B cell (primary cell): ENCODE measurements at places on chromosomes 16 and 17. TPM values are rescaled to one million over a fixed set of nuclear protein-coding genes. Genes with fewer than 3 reads are reported as not detected.

GRCh38 chr17:49316258-49316570, 45.8 kb downstream of the ZNF652 start:
- no peak for DNase-seq

HSBP1 gene
- 39.6 and 45.4 TPM in 2 replicates for total RNA-seq

GRCh38 chr17:81091774-81092517, 57.0 kb downstream of the BAIAP2 start:
- no peak for DNase-seq

DNA sequence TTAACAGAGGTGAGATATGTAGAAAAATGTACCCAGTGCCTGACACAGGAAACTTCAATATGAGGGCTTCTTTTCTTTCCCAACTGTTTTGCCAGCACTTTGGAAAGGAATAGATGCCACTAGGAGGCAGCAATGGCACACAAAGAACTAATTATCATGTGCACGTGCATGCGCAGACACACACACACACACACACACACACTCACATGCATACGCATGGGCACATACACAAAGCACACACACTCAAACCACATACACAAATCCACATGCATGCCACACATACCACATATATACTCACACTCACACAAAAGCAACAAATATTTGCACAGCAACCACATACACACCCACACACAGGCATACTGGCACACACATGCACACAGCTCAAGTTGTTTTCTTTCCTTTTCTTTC, 8.8 kb upstream of the CEP112 start:
- peak; percentile 44 for DNase-seq

NPIPA5 gene
- 1.2 TPM in 1 of 2 replicates, not detected in the other for total RNA-seq

GRCh38 chr16:84498859-84499620, 5.4 kb downstream of the MEAK7 start:
- DNase-seq = no peak

DNA sequence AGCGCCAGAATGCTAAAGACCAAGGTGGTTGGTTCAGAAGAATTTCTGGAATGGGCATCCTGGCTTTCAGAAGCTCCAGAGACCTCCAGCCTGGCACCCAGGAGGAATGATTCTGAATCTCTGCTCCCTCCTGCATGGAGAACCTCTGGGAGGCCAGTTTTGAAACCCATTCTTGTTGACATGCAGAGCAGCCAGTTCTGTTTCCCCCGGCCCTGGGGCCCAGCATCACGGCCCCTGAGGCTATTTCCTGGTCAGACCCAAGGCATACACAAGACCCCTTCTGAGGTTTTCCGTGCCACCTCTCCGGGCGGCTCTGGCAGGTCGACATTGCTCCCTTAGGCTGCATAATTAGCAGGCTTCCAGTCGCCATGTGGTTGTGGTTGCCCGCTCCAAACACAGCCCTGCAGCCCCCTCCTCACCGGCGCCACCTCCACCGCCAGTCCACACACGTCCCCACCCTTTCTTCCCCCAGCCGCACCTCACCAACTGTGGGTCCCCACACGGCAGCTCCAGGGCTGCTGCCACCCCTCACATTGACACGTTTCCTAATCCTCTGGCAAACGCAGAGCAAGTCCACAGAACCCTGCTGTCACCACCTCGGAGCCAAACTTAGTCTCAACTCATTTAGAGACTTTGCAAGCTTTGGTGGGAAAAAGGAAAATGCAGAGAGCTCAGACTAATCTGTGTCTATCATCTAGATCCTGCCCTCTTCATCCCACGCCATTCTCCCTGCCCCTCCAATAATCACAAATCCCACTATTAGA, 367.1 kb downstream of the SOX9 start:
- no peak for DNase-seq

- DNase-seq = no peak
Observed at GRCh38 chr17:50154604-50155003, 4.1 kb upstream of the PPP1R9B start.

- no peak for DNase-seq
Observed at GRCh38 chr17:75403131-75403530, 2.3 kb downstream of the GRB2 start.

C1QTNF1 gene
- total RNA-seq = not detected in 2 replicates
